ENCODE measurements at places on chromosomes 4 and X.

GRCh38 chr4:36006226-36006625 is 238.1 kb downstream of the ARAP2 start:
- no peak for DNase-seq

DNA sequence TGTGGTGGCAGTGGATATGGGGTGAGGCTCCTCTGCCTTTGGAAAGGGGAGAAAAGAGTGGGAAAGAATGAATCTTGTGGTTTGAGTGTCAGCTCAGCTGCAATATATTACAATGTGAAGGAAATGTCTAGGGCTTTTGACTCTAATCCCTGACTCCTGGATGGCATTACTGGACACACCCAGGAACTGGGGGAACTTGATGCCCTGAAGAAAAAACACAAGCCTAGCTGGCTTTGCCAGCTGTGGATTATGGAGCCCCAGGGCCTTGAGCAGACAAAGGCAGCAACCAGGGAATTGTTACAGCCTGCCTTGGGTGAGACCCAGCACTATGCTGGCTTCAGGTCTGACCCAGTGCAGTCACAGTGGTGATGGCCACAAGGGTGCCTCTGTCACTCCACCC is 57.1 kb upstream of the CYSLTR1 start:
- DNase-seq: no peak

- no peak for DNase-seq
Observed at GRCh38 chr4:129545599-129546278, 449.8 kb downstream of the C4orf33 start.

DNA sequence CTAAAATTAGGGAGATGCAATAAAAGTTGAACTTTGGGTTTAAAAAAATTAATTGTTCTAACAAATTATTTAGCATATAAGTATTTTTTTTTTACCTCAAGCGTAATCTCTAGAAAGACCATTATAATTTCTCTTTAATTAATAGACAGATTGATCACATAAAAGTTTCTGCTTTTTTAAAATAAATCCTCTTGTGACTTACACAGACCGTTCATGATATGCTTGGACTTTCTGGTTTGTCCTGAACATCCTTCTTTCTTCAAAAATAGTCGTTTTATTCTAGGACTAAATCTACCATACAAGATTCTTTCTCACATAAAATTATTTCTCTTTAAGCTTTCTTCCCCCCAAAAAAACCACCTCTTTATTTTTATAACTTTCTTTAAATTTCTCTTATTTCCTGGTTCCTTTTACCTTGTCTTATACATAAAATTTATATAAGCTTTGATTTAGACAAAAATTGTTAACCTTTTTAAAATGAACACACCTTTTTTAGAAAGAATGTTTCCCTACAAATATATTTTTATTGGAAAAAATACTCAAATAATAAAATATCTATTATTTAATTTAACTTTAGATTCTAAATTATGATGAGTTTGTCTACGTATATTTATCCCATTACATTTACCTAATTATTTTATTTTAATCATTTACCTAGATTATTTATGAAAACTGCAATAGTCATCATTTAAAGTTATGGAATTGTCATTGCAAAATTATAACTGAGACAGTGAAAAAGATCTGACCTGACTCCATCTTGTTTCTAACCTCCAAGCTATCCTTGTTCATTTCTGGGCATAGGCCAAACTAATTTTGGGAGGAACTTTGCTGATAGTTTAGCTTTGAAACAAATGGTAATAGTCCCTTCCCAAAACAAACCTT is 37.6 kb downstream of the PGRMC2 start:
- no peak for DNase-seq

DNA sequence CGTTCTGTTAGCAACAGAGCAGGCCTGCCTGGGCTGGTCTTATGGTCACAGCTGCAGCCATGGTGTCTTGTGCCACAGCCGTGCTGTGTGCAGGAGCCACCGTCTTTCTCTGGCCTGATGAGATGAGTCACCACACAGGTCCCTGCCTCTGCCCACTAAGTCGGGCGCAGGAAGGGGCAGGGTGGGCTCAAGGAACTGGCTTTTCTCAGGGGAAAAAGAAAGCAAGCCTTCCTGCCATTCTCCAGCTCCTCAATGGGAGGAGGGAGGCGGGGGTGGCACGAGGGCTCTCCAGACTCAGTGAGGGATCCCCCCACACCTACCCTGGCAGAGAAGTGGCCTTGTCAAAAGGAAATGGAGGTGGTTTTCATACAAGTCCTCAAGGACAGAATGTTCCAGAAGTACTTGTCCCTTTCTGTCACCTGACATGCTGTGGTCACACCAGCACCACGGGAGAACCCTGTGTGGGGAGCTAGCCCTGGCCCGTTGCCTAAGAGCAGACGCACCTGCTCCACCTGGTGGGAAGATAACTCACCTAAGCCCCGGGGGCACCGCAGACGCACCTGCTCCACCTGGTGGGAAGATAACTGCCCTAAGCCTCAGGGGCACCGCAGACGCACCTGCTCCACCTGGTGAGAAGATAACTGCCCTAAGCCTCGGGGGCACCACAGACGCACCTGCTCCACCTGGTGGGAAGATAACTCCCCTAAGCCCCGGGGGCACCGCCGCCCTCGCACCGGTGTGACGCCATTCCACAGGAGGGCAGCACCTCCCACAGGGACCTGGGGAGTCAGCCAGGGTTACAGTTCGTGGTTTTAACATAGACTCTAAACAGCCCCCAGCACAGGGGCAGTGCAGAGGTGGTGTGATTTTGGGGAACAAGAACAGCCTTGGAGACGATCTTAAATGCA is 18.5 kb downstream of the UVSSA start:
- DNase-seq: no peak

- DNase-seq: no peak
Observed at GRCh38 chrX:109632906-109633504, 8.0 kb upstream of the KCNE5 start.
